ENCODE measurements at places on chromosomes 11 and 22.

- peaks cover 4% of the 10 kb centered on the region for H3K4me1 ChIP-seq
- no peak for DNase-seq
- H3K36me3 ChIP-seq, result peaks cover 67% of the 10 kb centered on the region
Observed at GRCh38 chr11:106001304-106002012, 20.6 kb downstream of the MSANTD4 start.

DNA sequence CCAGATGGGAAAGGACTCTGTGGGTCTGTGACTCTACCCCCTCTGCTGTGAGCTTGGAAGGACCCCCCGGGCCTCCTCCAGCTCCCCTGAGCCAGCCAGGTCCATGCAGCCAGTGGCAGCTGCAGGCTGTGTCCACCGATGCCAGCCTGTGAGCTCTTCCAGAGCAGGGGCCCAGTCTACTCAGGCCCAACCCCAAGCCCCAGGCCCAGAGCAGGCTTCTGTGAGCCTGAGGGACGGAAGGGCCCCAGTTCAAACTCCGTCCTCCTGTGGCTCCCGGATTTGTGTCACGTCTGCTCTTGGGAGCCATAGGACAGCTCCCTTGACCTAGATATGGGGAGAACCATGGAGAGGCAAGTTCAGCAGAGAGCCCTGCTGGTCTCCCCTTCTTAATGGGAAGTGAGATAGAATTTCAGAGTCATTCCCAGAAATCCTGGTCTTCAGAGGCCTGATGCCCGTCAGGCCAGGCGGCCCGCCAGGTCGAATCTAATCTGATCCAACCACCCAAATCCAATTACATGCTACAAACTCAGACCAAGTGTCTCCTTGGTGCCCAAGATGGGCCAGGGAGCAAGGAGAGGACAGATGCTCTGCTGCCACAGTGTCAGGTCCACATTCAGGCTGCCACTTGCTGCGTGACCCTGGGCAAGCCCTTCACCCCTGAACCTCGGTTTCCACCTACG, 75.1 kb downstream of the SCUBE1 start:
- H3K4me3 ChIP-seq, result no peak overlapping the region
- peaks cover 17% of the 10 kb centered on the region for H3K4me1 ChIP-seq
- H3K27ac ChIP-seq, result no peak overlapping the region

DNA sequence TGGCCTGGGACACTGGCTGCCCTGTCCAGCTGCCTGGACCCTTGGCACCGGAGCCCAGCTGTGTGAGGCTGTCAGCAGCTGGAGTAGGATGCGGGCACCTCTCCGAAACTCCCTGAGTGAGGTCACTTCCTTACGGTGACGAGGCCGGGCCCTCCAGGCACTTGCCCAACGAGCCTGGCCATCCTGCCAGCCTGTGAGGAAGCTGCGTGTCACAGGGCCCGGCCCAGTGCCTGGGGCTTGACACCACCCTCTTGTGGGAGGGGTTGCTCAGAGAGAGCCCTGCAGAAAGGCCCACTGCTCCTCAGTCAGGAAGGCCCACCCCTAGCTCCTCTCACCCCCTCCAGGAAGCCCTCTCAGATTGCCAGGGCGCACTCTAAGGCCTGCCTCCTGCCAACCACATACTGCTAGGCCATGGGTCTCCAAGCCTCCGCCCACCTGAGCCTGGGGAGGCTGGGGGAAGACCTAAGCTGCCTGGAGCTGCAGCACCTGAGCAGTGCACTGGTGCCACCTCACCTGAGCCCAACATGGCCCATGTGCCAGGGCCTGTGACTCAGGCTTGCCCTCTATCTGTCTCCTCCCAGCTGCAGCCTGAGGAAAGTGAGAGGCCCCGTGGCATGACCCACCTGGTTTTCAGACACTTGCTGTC, 4.3 kb upstream of the PHLDA2 start:
- peaks cover 11% of the 10 kb centered on the region for H3K27me3 ChIP-seq
- H3K4me3 ChIP-seq, result no peak overlapping the region

DNA sequence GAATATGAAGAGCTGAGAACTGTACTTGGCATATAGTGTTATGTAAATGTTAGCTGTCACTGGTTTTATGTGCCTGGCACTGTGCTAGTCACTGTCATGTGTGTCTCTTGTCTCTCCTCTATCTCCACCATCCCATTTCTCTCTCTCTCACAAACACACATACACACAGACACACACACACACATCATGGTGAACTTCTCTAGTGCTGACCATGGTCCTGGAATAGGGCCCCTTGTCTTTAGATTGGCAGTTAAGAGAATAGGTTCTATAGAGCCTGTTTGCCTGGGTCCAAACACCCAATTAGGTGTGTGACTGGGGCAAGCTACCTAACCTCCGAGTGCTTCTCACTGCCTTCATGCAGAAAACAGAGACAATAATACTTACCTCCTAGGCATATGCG, 109.7 kb upstream of the NARS2 start:
- no peak for DNase-seq
- no peaks in the 10 kb centered on the region for H3K36me3 ChIP-seq
- H3K27me3 ChIP-seq, result peaks cover 4% of the 10 kb centered on the region
- no peak overlapping the region for H3K4me3 ChIP-seq
- H3K4me1 ChIP-seq, result no peaks in the 10 kb centered on the region

- no peak overlapping the region for H3K4me3 ChIP-seq
- no peak overlapping the region for H3K27ac ChIP-seq
- H3K27me3 ChIP-seq, result no peaks in the 10 kb centered on the region
- DNase-seq, result no peak
- no peaks in the 10 kb centered on the region for H3K36me3 ChIP-seq
Observed at GRCh38 chr11:66708701-66709100, 20.3 kb downstream of the SPTBN2 start.

GRCh38 chr11:65180877-65181568, 705 bp upstream of the CAPN1 start:
- peak overlapping the region; percentile 89 for H3K4me3 ChIP-seq
- peaks cover 4% of the 10 kb centered on the region for H3K36me3 ChIP-seq
- H3K4me1 ChIP-seq, result peaks cover 17% of the 10 kb centered on the region
- DNase-seq, result peak; percentile 77

- H3K27ac ChIP-seq, result no peak overlapping the region
- no peaks in the 10 kb centered on the region for H3K36me3 ChIP-seq
- H3K4me3 ChIP-seq, result peak overlapping the region; percentile 79
- H3K4me1 ChIP-seq, result peaks cover 25% of the 10 kb centered on the region
Observed at GRCh38 chr22:46072110-46072881, 78.0 kb upstream of the PPARA start.

GRCh38 chr11:18324381-18324780, 2.0 kb downstream of the GTF2H1 start:
- H3K4me3 ChIP-seq, result peak overlapping the region; percentile 92
- no peak for DNase-seq
- peaks cover 47% of the 10 kb centered on the region for H3K4me1 ChIP-seq
- H3K27ac ChIP-seq, result peak overlapping the region; percentile 40
- H3K27me3 ChIP-seq, result no peaks in the 10 kb centered on the region

DNA sequence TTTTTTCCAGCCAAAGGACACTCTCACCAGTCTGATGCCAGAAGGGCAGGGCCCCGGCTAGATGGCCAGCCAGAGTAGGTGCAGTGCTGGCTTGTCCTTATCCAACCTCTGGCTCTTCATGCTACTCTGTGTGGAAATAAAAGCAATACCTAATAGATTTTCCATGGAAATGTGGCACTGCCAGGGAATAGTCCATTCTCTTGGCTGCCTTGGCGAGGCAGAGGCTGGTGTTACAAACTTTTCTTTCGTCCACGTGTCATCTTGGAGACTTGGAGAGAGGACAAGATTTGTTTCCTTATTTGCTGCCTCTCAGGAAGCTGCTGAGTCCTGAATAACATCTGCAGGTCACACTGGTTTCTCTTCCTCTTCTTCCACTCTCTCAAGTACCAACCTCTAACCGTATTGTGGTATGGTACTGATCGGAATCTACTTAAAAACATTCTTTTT, 17.2 kb upstream of the C1QTNF4 start:
- H3K36me3 ChIP-seq, result peaks cover 5% of the 10 kb centered on the region
- H3K27ac ChIP-seq, result no peak overlapping the region
- H3K4me1 ChIP-seq, result peaks cover 16% of the 10 kb centered on the region
- H3K4me3 ChIP-seq, result no peak overlapping the region
- no peaks in the 10 kb centered on the region for H3K27me3 ChIP-seq

GRCh38 chr22:35544189-35544588, 3.6 kb downstream of the RASD2 start:
- peaks cover 4% of the 10 kb centered on the region for H3K4me1 ChIP-seq
- H3K4me3 ChIP-seq, result no peak overlapping the region
- H3K36me3 ChIP-seq, result no peaks in the 10 kb centered on the region

DNA sequence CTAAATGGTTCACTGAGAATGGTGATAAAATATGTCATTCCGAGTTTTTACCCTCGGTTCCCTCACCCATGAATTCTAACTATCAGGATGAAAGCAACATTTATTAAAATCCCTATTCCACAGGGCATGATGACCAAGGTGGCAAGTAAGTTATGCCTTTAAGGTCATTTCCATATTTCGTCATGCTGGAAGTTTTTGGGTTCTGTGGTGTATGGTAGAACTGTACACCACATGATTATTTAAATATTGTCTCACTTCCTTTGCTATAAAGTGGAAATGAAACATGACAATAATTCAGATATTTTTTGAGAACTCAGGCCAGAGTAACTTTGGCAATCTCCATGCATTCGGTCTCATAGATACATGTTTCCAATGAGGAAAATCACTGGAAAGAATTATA, 68.5 kb upstream of the CARD18 start:
- H3K27me3 ChIP-seq, result peaks cover 7% of the 10 kb centered on the region
- H3K4me1 ChIP-seq, result peaks cover 8% of the 10 kb centered on the region
- no peak overlapping the region for H3K27ac ChIP-seq

GRCh38 chr11:75311858-75312288, 39.6 kb downstream of the ARRB1 start:
- H3K27ac ChIP-seq, result no peak overlapping the region
- H3K27me3 ChIP-seq, result no peaks in the 10 kb centered on the region
- peaks cover 14% of the 10 kb centered on the region for H3K4me1 ChIP-seq
- H3K36me3 ChIP-seq, result peaks cover 7% of the 10 kb centered on the region
- DNase-seq, result no peak

DNA sequence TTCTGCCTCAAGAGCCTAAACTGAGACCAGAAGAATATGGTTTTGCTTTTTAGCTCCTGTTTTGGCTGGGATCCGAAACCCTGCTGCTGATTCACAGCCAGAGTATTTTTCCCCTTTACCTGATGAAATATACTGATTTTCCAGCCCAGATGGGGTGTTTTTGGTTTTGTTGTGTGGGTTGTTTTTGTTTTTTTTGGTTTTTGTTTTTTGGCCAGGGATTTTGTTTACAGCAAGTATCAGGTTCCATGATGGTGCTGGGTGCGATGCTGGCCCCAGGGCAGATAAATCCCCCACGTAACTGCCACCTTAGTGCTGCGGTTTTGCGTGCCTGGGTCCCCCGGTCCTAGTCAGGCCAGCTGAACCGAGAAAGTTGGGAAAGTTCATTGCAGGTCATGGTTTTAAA, 103.7 kb downstream of the ZBTB16 start:
- DNase-seq, result no peak
- no peak overlapping the region for H3K27ac ChIP-seq
- H3K4me3 ChIP-seq, result no peak overlapping the region
- peaks cover 57% of the 10 kb centered on the region for H3K4me1 ChIP-seq
- peaks cover 3% of the 10 kb centered on the region for H3K36me3 ChIP-seq

- H3K4me3 ChIP-seq, result no peak within 1 kb of the TSS
- no peak within 1 kb of the TSS for H3K27ac ChIP-seq
- H3K27me3 ChIP-seq, result no peaks in the 10 kb centered on the region
- no peaks in the 10 kb centered on the region for H3K36me3 ChIP-seq
Observed at GRCh38 chr11:60016881-60017280, at the start of gene OOSP4B. OOSP4B (plus strand) TSS chr11:60017181.

DNA sequence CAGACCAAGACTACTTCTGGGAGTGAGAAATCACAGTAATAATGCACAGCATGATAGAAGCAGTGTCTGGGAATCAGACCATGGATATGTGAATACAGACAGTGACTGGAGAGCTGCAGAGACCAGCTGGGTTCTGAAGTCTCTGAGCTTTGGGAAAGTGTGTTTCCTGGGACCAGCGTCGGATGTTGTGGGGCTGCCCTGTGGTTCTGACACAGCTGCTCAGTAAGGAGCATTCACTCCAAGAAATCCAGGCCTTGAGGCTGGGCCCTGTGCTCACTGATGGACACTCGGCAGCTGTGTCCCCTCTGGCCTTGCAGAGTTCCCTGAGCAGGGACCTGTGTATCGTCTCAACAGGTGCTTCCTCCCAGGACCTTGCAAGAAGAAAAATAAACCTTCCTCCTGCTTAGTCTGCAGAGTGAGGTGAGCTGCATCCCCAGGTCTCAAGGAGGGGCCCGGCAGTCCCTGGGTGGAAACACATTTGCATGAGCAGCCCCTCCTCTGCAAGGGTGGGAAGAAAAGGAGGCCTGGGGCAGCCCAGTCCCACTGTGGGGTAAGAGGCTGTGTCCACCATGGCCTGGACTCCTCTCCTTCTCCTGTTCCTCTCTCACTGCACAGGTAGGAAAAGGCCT, 107.9 kb downstream of the VPREB1 start:
- H3K27me3 ChIP-seq, result peaks cover 37% of the 10 kb centered on the region
- no peak overlapping the region for H3K27ac ChIP-seq
- peaks cover 6% of the 10 kb centered on the region for H3K4me1 ChIP-seq
- no peak overlapping the region for H3K4me3 ChIP-seq
- no peak for DNase-seq
- H3K36me3 ChIP-seq, result no peaks in the 10 kb centered on the region

DNA sequence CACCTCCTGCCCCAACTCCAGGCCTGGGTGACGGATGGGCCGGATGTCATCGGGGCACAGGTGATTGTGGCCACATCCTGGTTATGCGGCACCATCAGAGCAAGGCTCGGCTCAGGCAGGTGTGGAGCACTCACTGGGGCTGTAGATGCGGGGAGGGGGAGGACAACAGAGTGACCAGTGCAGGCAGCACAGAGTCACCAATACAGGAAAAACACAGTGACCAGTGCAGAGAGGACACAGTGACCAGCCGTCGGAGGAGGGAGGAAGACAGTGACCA, 209.1 kb downstream of the BRD1 start:
- peak overlapping the region; percentile 60 for H3K27ac ChIP-seq
- no peak for DNase-seq
- H3K27me3 ChIP-seq, result no peaks in the 10 kb centered on the region
- H3K4me1 ChIP-seq, result peaks cover 3% of the 10 kb centered on the region

DNA sequence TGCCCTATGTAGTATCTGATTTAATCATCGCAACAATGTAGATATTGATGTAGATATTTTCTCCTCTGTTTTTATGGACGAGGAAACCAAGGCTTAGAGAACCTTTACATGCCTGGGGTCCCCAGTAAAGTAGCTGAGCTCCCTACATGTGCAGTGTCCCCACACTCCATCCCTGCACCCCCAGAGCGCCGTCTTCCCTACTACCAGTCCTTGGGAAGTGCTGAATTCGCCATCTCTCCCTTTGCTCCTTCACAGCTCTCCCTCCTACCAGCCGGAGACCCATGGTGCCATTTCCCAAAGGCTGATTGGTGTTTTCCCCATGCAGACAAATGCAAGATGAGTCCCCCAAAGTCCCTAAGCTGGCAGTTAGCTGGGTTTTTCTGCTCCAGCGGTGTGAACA, 86.0 kb downstream of the CEP164 start:
- DNase-seq, result no peak
- H3K27ac ChIP-seq, result no peak overlapping the region
- H3K27me3 ChIP-seq, result peaks cover 4% of the 10 kb centered on the region
- no peak overlapping the region for H3K4me3 ChIP-seq
- H3K4me1 ChIP-seq, result no peaks in the 10 kb centered on the region

- no peak overlapping the region for H3K4me3 ChIP-seq
- peaks cover 5% of the 10 kb centered on the region for H3K4me1 ChIP-seq
- peaks cover 38% of the 10 kb centered on the region for H3K27me3 ChIP-seq
- no peaks in the 10 kb centered on the region for H3K36me3 ChIP-seq
- no peak for DNase-seq
- no peak overlapping the region for H3K27ac ChIP-seq
Observed at GRCh38 chr11:61577383-61578118, 3.3 kb downstream of the SYT7 start.
